GM04503 (cell line): ENCODE measurements at places on chromosomes 2 and 18.

GRCh38 chr2:74583504-74583903 is 29.0 kb downstream of the DOK1 start:
- no peak for DNase-seq

GRCh38 chr2:150445398-150445797 is 42.1 kb downstream of the RND3 start:
- DNase-seq, result no peak

- no peak for DNase-seq
Measured at GRCh38 chr2:140942284-140942683, 1188.5 kb downstream of the LRP1B start.

- DNase-seq, result no peak
Measured at GRCh38 chr18:79950515-79951341, 725 bp downstream of the SLC66A2 start.

DNA sequence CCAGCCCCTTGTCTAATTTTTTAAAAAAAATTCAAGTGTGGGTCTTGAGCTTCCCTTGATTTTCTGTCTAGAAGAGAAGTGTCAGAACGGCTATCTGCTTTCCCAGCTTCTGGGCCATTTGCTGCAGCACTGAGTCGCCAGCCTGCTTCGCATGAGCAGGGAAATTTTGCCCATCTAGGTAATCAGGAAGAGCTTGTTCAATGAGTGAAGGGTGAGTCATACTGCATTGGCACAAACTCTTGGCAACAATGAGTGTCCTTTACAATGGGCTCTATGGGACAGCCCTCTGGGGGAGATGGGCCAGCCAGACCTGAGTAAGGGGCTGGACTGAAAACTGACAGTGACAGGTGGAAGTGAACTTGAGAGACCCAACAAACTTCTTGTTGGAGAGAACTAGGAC is 2.4 kb upstream of the RNF144A start:
- no peak for DNase-seq

DNA sequence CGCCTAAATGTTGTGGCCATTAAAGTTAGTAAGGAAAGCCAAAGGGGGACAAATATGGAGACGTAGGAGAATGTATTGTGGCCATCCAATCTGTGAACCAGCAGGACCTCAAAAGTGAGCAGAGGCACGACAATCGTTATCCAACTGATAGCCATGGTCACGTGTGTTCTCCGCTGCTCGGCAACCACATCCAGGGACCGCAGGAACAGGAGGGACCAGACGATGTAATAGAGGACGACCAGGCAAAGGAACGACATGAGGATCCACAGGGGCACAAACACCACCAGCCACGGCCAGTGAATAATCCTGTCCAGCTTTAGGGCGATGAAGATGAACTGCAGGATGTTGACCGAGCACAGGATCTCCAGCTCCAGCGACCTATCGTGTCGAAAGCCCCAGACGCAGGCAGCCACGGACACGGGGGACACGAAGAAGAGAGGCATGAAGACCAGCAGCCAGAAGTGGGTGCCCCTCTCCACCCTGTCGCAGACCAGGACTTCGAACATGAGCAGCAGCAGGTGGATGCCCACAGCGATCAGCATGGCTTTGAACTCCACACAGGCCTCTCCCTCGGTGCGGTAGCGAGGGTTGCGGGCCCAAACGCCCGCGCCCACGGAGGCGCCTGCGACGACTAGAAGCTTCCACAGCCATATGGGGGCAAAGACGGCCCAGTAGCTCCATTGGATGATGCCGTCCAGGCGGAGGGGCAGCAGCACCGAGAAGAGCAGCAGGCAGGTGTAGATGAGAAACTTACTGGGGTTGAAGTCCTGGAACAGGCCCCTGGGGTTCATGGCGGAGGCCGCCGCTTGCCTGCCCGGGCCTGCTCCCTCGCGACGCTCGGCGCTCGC is 790 bp downstream of the TMEM185B start:
- DNase-seq, result no peak

DNA sequence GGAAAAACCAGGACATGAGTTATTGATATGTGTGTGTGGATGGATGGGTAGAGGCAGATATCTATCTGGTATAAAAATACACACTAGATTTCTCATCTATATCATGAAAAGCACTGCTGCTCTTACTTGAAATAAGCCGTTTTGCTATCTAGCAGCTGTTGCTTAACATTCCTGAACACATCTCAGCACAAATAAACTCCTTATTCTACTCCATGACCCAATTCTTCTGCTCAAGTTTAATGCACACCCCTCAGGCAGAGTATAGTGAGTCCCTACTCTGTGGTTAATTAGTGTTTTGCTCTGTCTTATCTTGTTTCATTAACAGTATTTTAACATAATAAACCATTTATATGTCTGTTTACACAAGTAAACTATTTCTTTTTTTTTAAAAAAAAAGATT is 134.2 kb downstream of the CBLN2 start:
- no peak for DNase-seq

DNA sequence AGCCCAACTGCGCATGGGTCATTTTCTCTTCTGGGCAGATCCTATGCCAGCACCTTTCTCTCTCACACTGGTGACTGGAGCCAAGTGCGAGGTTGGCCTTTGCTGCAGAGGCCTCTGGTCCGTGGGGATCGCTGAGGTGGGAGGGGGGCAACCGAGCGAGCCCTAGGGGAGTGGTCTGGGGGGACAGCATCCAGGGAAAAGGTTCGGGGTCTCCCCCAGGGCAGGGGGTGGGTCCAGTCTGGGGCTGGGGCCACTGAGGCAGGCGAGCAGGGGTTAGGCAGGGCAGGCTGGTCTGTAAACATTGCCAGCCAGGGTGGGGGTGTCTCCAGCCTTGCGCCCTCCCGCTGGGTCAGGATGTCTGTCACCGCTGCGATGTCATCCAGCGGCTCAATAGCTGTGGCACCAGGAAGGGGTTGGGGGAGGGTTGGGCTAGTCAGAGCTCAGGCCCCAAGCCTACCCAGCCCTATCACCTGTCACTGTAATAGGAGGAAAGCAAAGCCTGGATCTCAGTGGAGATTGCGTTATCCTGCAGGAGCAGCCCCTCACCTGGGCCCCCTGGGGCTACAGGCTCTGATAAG is 4.7 kb downstream of the WDR54 start:
- DNase-seq, result no peak

DNA sequence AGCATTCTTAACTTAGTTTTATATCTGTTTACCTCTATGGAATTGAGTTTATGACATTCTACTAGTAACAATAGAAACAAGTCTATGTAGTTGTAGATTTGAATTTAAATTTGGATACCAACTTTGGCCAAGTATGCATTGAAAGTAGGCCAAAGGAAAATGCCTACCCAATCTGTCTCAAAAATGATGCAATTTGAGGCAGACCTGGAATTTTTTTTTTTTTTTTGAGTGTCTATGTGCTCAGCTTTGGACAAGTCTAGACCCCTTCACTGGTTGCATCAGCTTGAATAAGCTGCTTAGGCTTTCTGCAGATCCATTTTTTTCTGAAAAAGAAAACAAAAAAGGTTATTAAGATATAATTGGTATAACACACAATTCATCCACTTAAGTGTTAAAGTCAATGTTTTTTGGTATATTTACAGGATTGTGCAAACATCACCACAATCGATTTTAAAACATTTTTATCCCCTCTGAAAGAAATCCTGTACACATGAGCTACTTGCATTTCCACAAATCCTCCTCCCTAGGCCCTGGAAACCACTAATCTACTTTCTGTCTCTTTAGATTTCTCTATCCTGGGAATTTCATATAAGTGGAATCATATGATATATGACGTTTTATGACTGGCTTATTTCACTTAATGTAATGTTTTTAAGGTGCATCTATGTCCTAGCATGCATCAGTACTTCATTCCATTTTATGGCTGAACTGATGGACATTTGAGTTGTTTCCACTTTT is 185.1 kb upstream of the CCDC68 start:
- no peak for DNase-seq

- no peak for DNase-seq
Measured at GRCh38 chr18:48342125-48342524, 67.1 kb downstream of the ZBTB7C start.

GRCh38 chr18:3790703-3791102 is 340.7 kb downstream of the TGIF1 start:
- DNase-seq, result no peak

GRCh38 chr2:235235977-235236767 is 257.7 kb upstream of the AGAP1 start:
- no peak for DNase-seq

- no peak for DNase-seq
Measured at GRCh38 chr2:2530334-2530733, 199.3 kb upstream of the MYT1L start.

DNA sequence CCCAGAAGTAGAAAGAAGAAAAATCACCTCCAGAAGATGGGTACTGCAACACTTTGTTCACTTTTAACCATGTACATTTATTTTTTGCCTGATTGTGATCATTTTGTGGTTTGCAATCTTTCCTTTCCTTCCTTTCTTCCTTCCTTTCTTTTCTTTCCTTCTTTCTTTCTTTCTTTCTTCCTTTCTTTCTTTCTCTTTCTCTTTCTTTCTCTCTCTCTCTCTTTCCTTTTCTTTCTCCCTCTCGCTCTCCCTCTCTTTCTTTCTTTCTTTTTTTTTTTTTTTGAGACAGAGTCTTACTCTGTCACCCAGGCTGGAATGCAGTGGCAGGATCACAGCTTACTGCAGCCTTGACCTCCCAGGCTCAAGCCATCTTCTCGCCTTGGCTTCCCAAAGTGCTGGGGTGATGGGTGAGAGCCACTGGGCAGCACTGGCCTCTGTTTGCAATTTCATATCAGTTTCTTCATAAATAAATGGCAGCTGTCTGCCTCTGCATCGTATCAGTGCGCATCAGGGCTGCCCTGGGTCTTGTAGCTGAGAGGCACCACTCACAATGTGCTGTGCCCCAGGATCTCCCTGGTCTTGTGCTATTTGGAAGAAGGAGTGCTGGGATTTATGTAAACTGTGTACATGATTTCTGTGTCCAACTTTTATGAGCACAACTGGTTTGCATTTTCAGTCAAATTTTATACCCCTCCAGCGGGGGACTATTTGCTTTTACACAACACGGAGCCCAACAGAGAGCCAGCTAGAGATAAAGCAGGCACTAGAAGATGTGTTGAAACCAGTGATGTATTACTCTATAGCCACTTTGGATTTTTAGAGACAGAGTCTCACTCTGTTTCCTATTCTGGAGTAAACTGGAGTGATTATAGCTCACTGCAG is 6.9 kb upstream of the LIMS2 start:
- DNase-seq, result no peak

DNA sequence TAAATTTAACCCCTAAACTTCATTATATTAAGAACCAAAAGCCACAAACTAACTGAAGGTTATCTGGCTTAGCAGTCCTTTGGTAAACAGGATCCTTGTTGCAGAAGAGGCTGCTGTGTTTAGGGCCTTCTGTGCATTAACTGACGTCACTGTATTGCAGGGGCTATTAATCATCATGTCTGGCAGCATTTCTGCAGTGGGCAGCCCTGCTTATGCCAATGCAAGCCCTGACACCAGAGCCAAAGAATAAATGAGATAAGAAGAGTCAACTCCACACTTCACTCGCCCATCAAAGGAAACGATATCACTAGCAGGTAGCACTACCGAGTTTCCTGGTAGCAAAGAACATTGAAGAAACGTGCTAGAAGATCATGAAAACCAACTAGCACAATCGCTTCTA is 110.6 kb downstream of the PLEKHM3 start:
- no peak for DNase-seq

DNA sequence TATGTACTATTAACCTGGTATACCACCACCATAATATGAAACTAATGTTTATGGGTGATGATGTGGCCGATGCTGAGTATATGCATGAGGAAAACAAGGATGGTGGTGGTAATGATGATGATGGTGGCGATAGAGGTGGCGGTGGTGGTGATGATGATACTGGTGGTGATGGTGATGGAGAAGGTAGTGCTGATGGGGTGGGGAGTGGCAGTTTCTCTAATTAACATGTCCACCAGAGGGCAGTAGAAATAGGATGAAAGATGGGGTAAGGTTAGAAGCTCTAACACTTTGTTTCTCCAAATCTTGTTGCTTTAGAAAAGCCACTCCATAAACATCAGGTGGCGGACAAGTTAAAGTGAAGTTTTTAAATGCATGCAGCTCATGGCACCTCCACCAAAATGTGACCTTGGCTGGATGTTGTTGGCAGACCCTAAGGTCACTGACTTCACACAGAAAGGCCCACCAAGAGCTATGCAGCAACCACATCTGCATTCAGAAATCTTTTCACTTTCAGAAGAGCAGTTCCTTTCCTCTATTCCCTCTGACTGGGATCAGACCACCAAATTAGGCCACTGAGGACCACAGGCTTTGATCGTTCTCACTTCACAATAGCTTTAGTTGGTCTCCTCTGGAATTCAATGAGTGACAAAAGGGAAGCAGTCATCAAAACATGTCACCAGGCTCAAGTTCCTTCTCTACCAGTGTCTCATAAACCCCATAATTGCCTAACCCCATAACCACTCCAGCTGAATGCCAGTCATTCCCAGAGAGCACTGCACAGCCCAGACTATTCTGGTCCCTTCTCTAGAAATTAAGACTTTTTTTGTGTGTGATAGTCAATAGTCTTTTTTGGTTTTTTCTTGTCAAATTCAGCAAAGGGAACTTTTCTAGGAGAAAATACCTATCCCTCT is 7.5 kb upstream of the BCL11A start:
- DNase-seq, result no peak

GRCh38 chr2:101736233-101736632 is 38.7 kb downstream of the MAP4K4 start:
- no peak for DNase-seq
